D341Med (cell line): ENCODE measurements at places on chromosomes 11 and 22.

GRCh38 chr11:107562647-107563208 is 2.8 kb downstream of the ALKBH8 start:
- DNase-seq = no peak

DNA sequence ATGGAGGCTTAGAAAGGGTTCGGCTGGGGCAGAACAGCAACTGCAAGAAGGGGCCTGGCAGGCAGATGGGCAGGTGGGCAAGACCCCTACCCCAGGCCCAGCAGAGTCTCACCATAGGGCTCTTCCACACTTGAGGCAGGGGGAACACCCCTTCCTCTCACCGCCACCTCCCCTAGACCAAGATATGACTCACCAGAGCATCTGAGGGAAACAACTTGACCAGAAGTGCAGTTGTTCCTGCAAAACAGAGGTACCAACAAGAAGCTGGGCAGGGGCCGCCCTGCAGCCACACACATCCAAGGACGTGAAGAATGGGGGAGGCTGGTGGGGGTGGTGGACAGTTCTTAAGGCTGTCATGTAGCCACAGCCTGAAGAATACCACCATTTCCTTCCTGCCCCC is 10.9 kb downstream of the TMPRSS5 start:
- no peak for DNase-seq

DNA sequence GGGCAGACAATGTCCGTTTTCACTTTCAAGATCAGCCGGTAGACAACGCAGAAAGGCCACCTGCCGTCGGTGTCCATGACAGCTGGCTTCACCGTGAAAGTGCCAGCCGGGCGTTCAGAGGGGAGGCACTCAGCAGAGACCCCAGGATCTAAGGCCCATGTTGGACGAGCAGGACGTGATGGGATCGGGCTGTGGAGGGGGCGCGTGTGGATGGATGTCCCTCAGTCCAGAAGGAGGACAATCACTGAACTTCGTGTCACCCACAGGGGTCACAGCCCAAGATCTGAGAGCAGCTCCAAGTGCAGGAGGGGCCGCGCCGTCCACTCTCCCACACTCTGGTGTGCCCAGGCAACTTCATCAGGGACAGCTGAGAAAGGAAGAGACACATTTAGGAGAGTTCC is 164.4 kb downstream of the BRD1 start:
- DNase-seq = no peak

DNA sequence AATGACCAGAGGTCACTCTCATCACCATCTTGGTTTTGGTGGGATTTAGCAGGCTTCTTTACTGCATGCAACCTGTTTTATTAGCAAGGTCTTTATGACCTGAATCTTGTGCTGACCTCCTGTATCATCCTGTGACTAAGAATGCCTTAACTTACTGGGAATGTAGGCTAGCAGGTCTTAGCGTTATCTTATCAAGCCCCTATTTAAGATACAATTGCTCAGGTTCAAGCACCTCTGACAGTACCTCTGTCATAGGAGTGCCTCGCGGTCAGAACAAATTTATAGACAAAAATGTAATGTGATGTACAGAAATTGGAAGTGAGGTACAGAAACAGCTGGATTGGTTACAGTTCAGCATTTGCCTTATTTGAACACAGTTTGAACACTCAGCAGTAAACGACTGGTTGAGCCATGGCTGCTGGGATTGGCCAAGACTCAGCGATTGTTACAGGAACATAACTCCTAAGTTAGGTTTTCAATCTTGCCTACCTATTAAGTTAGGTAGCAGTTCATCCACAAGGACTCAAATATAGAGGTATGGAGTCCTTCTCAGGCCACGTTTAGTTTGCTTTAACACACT is 16.1 kb upstream of the TMEM123 start:
- no peak for DNase-seq

- no peak for DNase-seq
Observed at GRCh38 chr22:48301421-48301820, 1526.3 kb downstream of the BRD1 start.

DNA sequence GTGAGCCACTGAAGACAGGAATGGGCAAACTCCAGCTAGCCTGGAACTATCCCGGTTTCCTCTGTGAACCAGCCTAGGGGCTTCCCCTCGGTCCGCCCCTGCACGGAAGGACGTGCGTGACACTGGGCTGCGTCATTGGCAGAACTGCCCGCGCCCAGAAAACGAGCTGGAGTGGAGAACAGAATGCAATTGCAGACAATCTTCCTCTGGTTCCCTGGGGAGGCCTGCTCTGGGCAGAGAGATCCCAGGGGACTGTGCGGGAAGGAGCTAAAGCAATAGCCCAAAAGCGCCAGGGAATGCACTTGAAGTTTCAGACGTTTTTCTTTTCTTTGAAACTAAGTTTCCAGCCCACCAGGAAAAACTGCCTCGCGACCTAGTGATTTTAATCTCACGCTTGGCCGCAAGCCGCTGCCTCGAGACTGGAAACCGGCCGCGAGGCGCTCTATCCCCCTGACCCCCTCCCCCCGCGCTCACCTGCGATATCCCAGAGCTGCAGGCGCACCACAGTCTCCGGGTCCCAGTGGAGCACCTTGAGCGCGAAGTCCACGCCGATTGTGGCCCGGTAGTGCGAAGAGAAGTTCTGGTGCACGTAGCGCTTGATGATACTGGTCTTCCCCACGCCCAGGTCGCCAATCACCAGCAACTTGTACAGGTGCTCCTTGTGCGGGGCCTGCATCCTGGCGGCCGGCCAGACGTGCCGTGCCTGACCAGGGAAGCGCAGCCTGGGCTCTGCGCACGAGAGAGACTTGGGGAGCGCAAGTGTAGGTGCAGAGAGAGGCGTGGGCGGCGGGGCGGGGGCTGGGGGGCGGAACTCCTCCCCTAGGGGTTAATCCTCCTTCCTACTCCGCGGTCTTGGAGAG is at the start of gene RAB38:
TSS of gene RAB38 (minus strand) at position 735 of the 860 bp plus-strand sequence. CDS start at position 676, 59 bp downstream.
- peak; percentile 65 for DNase-seq

DNA sequence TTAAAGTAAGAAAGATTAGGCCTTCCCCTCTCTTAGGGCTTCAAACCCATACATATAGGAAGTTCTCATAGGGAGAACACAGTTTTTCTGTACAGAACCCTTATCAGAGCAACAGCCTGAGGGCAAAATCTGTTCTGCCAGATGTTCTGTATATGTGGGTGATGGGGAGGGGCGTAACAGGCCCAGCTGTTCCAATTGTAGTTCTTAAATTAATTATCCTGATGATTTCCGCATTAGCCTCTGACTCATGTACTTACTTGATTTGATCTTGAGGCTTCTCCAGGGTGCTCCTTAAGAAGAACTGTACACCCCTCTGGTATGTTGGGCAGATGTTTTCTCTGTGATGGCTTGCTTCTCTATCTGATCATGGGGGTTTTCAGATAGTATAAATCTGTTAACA is 123.1 kb upstream of the C11orf87 start:
- DNase-seq = peak; percentile 22

DNA sequence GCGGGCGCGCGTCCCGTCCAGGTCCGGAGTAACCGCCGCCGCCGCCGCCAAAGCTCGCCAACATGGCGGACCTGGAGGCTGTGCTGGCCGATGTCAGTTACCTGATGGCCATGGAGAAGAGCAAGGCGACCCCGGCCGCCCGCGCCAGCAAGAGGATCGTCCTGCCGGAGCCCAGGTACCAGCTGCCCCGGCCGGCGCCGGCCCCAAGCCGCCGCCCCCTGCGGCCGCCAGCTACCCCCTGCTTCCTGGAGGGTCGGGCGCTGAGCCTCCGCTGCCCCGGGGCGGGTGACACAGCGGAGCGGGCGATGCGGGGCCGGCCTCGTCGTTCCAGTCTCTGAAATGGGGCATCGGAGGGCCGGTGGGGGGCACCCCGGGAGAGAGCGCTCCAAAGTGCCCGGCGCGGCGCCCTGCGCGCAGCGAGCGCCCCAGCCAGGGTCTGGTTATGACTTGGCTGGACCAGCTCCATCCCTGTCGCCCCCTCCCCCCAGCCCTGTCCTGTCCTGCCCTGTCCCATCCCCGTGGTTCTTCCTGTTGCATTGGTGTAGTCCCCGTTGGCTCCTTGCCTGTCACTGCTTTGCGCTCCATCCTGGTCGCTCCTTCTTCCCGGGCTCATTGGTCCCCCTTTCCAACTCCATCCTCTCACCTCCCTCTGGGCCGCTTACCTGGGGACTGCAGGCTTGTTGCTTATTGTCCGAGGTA is 653 bp downstream of the GRK3 start:
- DNase-seq = no peak

DNA sequence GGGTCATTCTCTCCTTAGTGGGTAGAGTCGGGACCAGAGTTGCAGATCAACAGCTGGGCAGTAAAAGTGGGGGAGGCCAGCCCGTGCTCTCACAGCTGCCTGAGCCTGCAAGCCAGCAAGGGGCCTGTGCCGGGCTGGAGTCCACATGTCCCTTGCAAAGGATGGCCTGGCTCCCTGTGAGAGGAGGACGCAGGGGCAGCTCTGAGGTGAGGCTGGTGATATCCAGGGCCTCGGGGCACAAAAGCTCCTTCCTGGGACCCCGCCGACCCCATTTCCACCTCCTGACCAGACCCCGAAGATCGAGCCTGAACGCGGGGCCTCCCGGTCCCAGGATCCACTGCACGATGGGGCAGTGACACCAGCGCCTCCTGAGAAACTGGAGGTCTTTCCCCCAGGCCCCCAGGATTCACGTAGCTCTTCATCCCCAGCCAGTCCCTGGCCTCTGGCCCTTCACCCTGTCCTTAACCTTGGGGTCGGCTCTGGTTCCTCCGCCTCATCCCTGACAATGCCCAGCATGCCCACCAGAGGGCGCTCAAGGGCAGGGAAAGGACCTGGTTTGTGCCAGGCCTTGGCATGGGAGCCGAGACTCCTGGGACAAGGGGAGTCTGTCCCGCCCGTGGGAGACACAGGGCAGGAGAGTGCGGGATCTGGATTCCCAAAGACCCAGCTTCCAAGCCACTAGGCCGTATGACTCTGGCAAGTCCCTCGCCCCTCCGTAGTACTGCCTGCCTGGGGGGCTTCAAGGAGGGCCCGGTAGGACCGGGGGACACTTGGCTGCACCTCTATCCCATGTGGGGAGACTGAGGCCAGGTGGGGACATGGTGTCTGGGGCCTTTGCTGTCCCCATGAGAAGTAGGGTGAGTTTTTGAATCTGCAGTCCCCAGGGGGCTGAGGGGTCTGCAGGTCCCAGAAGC is 17.8 kb upstream of the WNT7B start:
- peak; percentile 91 for DNase-seq

GRCh38 chr11:134229126-134229790 is 4.8 kb downstream of the VPS26B start:
- DNase-seq = no peak

- peak; percentile 54 for DNase-seq
Observed at GRCh38 chr22:29302681-29303465, 3.6 kb upstream of the GAS2L1 start.
